ENCODE measurements at places on chromosomes 1 and 21.

- no peak for DNase-seq
Observed at GRCh38 chr1:206834217-206834616, 31.2 kb upstream of the IL20 start.

DNA sequence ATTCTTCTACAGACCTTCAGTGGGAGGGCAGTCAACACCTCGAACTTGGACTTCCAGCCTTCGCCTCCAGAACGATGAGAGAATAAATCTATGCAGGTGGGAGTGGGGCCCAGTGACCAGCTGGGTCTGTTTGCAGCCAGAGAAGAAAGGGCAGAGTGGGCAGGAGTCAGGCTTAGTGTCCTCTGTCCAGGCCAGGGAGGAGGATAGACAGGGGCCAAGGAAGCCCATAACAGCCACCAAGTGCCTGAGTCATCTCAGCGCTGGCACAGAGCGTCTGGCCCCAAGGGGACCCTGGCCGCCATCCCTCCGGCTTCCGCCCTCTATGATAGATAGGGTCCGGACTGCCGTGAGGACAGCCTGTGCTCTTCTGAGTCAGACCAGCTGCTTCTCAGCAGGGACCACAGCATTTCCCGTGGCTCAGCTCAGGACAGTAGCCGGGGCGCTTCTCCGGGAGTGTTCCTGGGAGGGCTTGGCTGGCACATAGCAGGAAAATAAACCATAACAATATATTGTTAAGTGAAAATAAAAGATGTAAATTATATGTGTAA lies 133.1 kb upstream of the C1orf174 start:
- no peak for DNase-seq

- DNase-seq, result no peak
Observed at GRCh38 chr1:230930986-230931385, 47.7 kb downstream of the TTC13 start.

DNA sequence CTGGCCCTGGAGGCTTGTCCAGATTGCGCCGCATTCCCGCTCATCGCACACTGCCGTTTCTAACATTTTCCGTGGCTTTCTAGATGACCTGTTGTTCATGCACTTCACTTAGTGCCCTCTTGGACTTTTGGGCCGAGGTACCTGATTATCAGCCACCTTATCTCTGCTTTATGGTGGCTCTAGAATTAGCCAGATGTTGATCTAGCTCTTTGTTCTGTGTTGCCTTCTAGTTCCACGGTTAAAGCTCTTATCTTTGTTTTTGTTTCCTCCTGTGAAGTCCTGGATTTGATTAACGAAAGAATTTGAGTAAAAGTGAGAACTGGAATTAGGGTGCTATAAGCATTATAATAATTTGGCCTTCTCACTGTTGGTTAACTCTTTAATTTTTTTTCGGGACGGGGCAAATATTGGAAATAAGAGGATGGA lies 945 bp downstream of the RNPEP start:
- no peak for DNase-seq

GRCh38 chr1:50108497-50109059 lies at the start of gene ELAVL4:
Gene ELAVL4 (plus strand): TSS chr1:50108920. CDS start chr1:50109190, 270 bp downstream.
- no peak for DNase-seq

DNA sequence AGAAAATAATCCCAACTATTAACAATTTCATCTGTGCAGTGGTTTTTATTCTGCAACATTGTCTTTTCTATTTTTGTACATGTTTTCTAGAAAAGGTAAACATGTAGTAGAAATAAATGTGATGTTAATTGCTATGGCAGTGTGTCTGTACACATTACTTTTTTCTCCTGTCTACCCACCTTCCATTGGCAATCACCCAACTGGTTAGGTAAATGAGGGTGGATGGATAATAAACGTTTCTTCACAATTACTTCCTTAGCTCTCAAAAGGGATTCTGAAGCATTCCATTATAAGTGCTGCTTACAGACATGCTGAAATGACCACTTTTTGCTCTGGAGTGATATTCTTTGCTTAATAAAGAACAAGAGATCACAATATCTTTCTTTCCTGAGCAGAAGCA lies 61.4 kb downstream of the MAGI3 start:
- no peak for DNase-seq

DNA sequence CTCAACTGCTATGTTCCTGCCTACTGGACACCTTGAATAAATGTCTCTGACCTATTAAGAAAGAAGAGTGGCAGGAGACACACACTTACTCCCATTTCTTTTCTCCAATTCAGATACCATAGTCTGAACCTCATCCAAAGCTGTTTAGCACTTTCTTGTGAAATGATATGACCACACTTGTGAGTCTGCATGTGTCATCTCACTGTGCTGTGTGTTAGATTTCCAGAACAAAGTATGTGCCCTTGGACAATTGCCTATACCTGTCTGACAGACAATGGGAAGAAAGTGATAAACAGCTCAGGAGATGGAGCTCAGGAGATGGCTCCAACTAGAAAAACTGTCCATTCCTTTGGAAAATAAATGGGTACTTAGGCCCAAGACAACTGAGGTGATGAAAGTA lies 48.4 kb downstream of the USP48 start:
- no peak for DNase-seq

GRCh38 chr21:34670220-34670961 lies 1.6 kb downstream of the CLIC6 start:
- DNase-seq, result no peak

Data from Jurkat, Clone E6-1 (cell line).